ENCODE measurements at places on chromosomes 2 and 18.

GRCh38 chr2:71277147-71277475 is 50.2 kb upstream of the PAIP2B start:
- no peak for DNase-seq

- DNase-seq: no peak
These were observed 39.3 kb downstream of the NGEF start for GRCh38 chr2:232973796-232974195.

GRCh38 chr18:74493689-74494088 is 2.5 kb upstream of the CNDP2 start:
- no peak for DNase-seq

DNA sequence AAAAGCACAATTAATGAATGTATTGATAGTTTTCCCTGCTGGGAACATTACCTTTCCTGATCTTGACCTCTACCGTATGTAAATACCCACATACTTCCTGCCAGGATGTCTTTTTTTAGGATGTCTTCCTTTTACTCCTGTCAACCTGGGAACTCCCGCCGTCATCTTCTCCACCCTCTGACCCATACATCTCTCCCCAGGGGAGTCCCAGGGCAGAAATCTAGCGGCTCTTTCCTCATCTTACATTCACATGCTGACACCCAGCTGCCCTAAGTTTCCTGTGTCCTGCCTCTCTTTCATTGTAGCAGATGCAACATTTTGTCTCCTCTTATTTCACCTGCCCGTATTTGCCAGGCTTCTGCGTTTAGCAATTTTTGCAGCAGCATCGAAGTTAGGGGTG is 107.8 kb downstream of the CRIM1 start:
- DNase-seq: no peak

GRCh38 chr2:128775914-128776285 is 457.2 kb upstream of the HS6ST1 start:
- no peak for DNase-seq

GRCh38 chr2:119645173-119645855 is 33.7 kb upstream of the TMEM177 start:
- DNase-seq: no peak

GRCh38 chr2:176068419-176068832 is 15.3 kb downstream of the EVX2 start:
- DNase-seq: no peak
